ENCODE measurements at places on chromosomes 4 and X.

GRCh38 chrX:109845996-109846395 is 112.9 kb upstream of the ACSL4 start:
- no peak for DNase-seq

GRCh38 chr4:104418286-104418685 is 76.4 kb downstream of the CXXC4 start:
- no peak for DNase-seq

DNA sequence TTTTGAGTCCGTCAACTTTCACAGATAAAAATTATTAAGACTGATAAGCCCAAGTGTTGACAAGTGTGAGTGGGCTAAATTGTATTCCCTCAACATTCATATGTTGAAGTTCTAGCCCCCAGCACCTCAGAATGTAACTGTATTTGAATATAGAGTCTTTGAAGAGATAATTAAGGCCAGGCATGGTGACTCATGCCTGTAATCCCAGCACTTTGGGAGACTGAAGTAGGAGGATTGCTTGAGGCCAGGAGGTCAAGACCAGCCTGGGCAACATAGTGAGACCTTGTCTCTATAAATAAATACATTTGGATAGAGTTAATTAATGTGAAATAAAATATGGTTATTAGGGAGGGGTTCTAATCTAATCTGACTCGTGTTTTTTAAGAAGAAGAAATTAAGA is 29.7 kb upstream of the SLC25A4 start:
- DNase-seq: no peak

DNA sequence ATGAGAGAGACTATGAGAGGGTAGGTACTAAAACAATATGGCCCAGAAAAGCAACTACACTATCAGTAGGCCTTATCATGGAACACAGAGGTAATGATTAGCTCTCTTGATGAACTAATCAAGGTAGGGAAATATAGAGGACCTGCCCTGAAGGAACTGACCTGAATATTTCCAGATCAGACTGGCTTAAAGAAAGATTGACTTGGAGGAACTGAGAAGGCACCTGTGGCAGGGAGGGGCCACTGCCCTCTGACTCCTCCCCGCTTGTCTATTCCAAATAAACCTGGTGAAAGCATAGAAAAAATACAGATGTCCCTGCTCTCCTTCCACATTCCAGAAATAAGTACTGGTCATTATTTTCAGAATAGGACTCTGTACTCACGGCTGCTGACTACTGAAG is 5.5 kb downstream of the RPS6KA6 start:
- no peak for DNase-seq

DNA sequence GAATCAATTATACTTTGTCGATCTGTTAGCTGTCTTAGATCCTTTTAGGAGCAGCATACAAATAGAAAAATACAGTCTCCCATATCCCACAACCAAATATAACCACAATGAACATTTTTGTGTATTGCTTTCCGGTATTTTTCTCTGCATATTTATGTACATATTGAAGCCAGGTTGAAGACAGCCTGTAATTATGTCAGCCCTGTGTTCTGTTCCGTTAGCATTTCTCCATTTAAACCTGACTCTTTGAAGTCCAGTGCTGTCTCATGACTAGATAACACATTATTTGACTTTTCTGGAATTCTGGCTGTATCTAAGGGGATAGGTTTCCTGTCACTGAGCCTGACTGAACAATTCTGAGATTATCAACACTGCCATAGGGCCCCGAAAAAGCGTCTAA is 4.0 kb upstream of the SLC34A2 start:
- DNase-seq: no peak

- DNase-seq: no peak
Measured at GRCh38 chr4:183766140-183766539, 107.0 kb downstream of the TRAPPC11 start.

DNA sequence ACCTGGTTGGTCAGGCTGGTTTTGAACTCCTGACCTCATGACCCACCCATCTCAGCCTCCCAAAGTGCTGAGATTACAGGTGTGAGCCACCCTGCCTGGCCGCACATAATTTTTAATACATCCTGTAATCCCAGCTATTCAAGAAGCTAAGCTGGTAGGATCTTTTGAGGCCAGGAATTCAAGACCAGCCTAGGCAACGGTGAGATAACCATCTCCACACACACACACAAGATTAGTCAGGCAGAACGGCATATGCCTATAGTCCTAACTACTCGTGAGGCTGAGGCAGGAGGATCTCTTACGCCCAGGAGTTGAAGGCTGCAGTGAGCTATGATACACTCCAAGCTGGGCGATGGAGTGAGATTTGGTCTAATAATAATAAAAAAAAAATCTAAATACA is 212.4 kb upstream of the NEIL3 start:
- DNase-seq: no peak

- DNase-seq: no peak
Measured at GRCh38 chr4:71980976-71981375, 50.8 kb upstream of the NPFFR2 start.

- no peak for DNase-seq
Measured at GRCh38 chr4:29046186-29046585, 1674.0 kb upstream of the PCDH7 start.

- no peak for DNase-seq
Measured at GRCh38 chr4:12861422-12861821, 622.7 kb downstream of the RAB28 start.

DNA sequence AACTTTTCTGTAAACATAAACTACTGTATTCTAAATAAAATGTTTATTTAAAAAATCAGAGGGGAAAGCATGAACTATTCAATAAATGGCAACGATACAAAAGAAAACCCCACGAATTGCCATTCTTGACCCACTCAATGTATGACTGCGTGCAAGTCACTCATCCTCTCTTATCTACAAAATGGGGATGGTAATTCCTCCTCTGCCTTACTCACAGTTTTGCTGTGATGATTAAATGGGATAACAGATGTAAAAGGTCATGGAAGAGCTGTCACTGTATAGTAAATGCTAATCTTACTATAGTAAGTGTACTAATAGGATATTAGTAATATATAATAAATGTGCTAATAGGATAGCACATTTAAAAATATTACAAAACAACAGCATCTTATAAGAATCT is 173.4 kb downstream of the SCFD2 start:
- no peak for DNase-seq

- peak; percentile 10 for DNase-seq
Measured at GRCh38 chrX:120753413-120754251, 122.0 kb downstream of the CT47B1 start.

- no peak for DNase-seq
Measured at GRCh38 chr4:80619070-80619674, 283.6 kb downstream of the CFAP299 start.

GRCh38 chrX:113384628-113385027 is 544.0 kb upstream of the AMOT start:
- no peak for DNase-seq

- DNase-seq: no peak
Measured at GRCh38 chr4:85610450-85610849, 135.5 kb downstream of the ARHGAP24 start.

GRCh38 chr4:43485196-43485595 is 592.7 kb downstream of the GRXCR1 start:
- DNase-seq: no peak

DNA sequence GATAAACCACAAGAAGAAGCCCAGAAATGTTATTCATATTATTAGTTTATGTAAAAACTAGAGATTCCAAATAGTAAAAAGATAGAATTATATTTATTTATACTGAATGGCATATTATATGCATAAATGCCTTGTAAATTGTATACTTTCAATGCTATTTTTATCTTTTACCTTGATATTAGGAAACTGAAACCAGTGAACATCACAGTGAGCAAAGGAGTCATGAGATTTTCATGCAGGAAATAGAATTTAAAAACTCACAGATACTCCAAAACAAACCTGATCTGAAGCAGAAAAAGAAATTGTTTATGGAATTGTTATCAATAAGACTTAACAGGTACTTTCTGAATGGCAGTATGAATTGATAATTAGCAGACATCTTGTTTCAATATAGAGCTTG is 207.3 kb upstream of the CENPE start:
- no peak for DNase-seq

GRCh38 chrX:46599051-46599560 is 25.5 kb downstream of the CHST7 start:
- no peak for DNase-seq

DNA sequence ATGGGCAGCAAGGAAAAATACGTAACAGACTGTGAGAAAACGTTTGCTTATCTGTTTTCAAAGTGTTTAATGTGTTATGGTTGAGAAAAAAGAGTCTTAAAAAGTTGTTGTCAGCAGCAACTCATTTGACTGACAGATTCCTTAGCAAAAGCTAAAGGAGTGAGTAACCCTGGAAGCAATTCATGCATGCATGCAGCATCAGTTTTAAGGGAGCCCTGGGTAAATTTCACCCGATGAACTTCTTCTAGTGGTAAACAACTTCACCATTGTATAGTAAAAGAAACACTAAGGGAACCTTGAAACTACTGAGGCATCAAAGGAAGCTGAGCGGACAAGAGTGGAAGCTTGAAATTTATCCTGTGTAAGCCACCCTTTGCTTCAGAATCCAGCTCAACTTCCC is 583.2 kb upstream of the INTU start:
- no peak for DNase-seq

- no peak for DNase-seq
Measured at GRCh38 chr4:95080969-95081368, 323.2 kb downstream of the BMPR1B start.

GRCh38 chr4:177091515-177091914 is 218.2 kb upstream of the NEIL3 start:
- DNase-seq: no peak

- DNase-seq: no peak
Measured at GRCh38 chrX:40845331-40845911, 110.1 kb upstream of the MED14 start.

DNA sequence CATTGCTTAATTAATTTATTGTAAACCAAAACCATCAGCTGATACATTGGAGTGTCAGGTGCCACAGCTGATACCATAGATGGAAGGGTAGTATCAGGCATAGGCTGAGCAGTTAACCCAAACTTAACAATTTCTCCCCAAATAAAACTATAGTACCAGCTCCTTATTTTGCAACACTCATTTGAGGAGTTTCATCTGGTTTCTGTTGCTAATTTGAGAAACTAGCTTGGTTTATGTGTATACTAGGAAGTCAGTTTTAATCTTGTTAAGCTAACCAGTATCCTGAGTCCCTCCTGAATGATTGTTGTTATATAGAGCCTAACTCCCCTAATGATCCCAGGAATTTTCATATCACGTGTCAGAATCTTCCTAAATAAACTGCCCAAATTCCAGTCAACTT is 12.7 kb downstream of the DCAF16 start:
- DNase-seq: no peak

- DNase-seq: no peak
Measured at GRCh38 chrX:124194901-124195300, 137.6 kb upstream of the TEX13D start.

DNA sequence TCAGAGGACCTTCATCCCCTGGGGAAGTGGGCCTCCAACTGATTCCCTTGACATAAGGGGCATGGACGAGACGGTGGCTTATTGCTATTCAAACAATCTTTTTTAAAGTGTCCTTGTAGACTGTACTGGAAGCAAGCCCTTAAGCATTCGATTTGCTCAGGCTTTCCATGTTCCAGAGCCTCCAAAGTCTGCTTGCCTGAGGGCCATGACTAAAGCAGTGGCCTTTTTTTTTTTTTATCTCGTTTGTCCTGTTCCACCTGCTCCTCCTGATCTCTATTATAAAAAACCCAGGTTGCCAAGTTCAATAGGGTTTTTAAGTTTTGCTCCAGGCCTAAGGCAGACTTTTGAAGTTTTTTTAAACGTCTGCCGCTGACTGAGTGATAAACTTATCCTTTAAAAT is 103.7 kb upstream of the AADAT start:
- no peak for DNase-seq

- DNase-seq: no peak
Measured at GRCh38 chr4:25614807-25615206, 40.8 kb upstream of the SLC34A2 start.

DNA sequence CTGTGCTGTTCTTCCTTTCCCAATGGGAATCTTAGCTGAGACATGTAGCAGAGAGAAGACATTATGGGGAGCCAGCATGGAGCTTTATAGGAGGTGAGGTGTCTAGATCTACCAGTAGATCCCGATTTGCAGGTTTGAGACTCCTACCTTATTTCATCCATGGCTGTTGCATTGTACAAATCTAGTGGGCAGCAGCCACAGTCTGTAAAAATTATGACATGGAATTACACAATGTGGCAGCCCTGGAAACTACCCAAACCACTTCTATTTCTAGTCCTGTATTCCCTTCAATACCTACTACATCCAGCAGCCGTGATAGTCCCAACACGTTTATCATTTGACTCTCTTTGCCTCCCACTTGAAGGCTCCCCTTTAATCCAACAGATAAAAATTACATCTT is 8.1 kb downstream of the ATP7A start:
- no peak for DNase-seq

DNA sequence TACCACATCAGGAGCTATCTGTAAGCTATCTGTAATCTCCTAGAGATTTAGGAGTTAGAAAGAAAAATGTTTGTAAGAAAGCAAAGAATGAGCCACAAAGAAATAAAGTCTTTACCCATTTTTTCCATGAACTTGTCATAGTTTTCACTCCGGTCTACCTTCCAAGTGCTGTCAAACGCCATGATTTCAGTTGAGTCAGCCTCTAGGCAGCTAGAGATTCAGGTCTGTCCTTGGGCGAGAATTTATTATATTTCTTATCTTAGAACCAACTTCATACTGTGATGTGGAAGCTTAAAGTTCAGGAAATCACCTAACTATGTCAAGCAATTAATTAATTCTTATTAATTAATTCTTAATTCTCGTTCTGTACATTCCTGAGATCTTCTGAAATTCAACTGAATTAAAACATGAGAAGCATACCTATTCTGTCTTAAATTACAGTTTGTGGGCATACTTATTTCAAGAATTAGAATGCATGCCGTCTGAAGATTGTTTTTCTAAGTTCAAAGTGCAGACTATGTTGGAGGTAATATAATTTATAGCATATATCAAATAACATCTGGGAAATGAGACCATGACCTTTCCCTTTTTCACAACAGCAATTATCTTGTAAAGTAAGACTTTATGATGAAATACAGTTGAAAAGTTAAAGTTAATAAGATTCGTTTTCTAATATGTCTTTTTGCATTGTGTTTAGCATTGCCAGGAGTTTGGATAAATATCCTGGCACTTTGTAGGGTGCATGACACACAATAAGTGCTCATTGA is at the start of gene FABP2:
Gene FABP2 (minus strand): TSS at position 218 of the 767 bp plus-strand sequence. CDS start 36 bp downstream, at position 182.
- DNase-seq: no peak

DNA sequence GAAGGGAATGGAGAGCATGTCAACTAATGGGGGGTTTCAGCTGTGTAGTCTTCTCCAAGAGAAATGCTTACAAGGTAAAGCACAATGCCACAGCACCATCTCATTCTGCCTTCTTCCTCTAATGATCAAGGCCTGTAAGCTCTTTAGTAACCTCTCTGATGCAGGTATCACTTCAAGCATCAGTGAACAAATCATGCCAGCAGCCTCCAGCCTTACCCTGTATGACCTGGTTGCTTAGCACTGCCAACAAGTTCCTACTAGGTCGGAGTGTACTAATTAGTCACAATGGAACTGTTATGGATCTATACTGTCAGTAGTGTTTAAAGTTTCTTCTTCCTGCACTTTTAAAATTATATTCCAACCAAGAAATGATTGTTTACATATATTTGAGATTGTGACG is 197.7 kb downstream of the GRID2 start:
- DNase-seq: no peak

DNA sequence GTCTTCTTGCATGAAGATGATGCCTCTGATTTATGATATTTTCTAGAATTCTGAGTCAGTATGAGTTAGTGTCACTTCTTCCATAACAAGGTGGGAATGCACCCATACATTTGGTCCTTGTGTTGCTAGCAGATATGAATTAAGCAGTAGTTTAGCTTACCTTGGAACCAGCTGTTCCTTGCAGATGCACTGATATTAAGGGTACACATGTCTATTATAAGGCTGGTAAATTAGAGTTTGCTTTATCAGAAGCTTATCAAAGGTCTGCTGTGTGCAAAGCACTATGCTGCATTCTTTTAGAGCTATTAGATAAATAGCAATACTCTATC is 36.5 kb downstream of the AFF1 start:
- no peak for DNase-seq

Data from stimulated activated CD4-positive, alpha-beta T cell treated with anti-CD3 and anti-CD28 coated beads, TNF-alpha, amount 100 ng/mL, for 4 hours (primary cell).